Activated CD8-positive, alpha-beta memory T cell treated with anti-CD3 and anti-CD28 coated beads for 24 hours (primary cell): ENCODE measurements at places on chromosomes 1 and 21.

DNA sequence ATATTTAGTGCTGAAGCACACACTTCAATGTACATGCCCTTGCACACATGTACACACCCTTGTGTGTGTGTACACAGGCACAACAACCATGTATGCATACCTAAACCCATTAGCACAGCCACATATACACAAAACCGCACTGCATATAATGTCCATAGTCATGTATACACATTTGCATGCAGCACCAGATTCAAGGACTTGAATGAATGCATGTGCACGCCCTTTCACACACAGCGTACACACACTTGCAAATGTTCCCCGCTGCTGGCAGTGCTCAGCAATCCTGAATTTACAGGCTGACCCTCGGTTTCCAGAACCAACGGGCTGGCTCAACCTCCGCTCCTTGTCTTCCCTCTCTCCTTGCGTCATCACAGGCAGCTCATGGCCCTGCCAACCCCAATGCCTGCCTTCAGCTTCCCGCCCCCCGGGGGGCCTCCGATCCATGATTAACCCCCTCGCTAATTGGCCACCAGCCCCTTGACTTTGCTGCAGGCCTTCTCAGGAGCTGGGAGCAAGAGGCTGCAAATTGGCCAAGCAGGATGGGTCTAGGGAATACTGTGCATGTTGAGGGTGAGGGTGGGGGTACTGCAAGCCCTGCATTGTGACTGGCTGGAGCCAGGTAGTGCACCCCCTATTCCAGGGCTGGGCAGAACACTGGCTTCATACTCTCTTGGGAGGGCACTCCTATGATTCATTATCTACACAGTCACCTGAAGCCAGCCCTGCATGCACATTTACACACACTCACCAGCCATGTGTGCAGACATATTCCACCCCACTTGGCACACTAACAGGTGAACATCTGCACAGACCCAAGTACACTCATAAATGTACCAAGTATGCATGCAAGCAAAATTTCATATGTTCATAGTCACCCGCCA lies 7.9 kb downstream of the GPR3 start:
- DNase-seq, result no peak

DNA sequence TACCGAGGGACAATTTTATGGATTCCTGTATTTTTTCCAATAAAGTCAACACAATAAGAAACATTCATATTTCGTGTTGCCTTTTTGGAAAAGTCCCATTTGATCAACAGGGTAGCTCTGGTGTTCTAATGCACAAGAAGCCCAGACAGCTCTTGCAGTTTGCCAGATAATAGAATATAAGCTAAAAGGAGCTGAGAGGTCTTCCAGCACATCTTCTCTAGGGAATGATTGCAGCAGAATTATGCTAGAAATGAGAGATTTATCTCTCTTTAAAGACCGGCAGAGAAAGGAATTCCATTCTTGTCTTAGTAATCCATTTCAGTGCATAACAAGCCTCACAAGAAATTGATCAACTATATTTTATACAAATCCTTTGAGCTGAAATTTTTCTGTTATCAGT lies 25.0 kb upstream of the DDX59 start:
- no peak for DNase-seq

DNA sequence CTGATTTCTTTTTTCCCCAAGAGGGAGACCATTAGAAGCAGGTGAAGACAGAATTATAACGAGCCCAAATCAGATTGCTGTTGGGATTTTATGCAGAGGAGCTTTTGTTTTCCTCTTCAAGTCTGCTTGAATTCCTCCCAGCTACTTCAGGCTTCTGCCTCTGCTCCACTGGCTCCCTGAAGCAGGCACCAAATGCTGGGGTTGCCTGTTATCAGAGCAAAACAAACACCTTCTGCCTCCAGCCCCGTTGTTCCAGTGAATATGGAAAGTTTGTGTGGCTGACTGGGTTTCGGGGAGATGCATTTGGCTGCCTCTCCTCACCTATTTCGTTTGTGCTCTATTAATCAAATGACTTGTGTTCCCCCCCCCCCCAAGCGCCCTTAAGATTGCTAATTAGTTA lies 209.2 kb downstream of the URB2 start:
- DNase-seq, result no peak

GRCh38 chr1:187928288-187928687 lies 1099.5 kb downstream of the PLA2G4A start:
- DNase-seq, result no peak

- DNase-seq, result no peak
Observed at GRCh38 chr1:163922743-163923201, 601.0 kb downstream of the NUF2 start.

DNA sequence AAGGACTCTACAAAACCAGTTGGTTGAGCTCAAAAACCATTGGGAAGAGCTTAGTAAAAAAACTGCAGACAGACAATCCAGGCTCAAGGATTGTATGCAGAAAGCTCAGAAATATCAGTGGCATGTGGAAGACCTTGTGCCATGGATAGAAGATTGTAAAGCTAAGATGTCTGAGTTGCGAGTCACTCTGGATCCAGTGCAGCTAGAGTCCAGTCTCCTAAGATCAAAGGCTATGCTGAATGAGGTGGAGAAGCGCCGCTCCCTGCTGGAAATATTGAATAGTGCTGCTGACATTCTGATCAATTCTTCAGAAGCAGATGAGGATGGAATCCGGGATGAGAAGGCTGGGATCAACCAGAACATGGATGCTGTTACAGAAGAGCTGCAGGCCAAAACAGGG lies 104.0 kb upstream of the BMP8A start:
- no peak for DNase-seq

GRCh38 chr21:42835211-42835610 lies 44.1 kb downstream of the WDR4 start:
- peak; percentile 55 for DNase-seq

- peak; percentile 62 for DNase-seq
Observed at GRCh38 chr1:226223157-226223785, at the start of gene MIXL1. Gene MIXL1, plus strand, starts transcription at chr1:226223664. Its CDS starts 18 bp downstream, at chr1:226223682.

- DNase-seq, result no peak
Observed at GRCh38 chr1:171780583-171781175, 781 bp upstream of the METTL13 start.

DNA sequence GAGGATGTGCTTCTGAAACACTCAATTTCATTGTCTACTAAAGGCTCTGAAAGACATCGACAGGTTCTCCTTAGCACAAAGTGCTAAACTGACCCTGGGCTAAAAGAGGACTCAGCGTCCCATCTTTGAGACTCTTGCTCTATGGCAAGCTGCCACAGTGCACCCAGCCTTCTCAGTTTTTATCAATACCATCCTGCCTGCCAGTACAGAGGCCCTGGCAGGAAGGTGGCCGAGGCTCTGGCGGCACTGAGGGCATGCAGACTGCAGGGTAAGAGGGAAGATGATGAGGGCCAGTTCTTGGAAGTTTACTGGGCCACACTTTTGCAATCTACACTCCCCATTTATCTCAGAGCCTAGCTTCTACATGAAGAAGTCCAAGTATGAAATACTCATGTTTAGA lies 5.3 kb downstream of the OLFML2B start:
- no peak for DNase-seq

GRCh38 chr1:5933050-5933449 lies 59.2 kb downstream of the NPHP4 start:
- DNase-seq, result no peak

DNA sequence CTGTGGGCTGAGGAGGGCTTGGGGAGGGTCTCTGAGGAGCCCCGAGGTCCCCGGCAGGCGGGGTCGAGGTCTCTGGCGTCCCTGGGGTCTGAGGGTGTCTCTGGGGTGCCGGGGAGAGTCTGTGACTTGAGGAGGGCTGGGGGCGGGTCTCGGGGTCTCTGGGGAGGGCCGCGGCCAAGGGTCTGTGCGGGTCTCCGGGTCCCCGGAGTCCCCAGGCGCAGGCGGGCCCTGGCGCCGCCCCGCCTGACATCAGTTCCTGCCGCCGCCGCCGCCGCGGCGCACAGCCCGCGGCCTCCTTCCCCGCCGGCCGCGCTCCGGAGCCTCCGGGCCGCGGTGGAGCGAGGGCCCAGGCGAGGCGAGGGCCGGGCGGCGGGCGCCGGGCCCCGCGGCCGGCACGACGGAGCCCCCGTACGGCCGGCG lies at the start of gene PLEKHM2:
TSS of gene PLEKHM2 (plus strand) at position 279 of the 420 bp plus-strand sequence. CDS start 239 bp downstream, outside the sequence.
- peak; percentile 76 for DNase-seq

- DNase-seq, result no peak
Observed at GRCh38 chr1:226688056-226688748, 50.9 kb downstream of the ITPKB start.

DNA sequence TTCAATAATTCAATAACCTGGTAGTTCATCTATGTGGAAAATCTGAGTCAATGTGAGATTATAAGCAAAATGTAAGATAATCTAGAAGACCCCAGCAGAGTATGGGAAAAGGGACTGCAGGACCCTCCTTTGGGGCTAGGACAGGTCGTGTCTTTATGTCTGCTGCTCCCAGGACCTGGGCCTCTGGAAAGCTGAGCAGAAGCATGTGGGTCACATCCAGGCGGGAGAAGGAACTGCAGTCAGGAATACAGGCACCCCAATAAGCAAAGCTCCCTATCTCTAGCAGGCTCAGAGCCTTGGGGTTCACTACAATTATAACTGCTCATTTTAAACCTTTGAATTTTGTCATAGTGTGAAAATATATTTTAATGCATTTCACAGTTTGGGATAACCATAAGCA lies 73.9 kb upstream of the MCOLN3 start:
- no peak for DNase-seq

DNA sequence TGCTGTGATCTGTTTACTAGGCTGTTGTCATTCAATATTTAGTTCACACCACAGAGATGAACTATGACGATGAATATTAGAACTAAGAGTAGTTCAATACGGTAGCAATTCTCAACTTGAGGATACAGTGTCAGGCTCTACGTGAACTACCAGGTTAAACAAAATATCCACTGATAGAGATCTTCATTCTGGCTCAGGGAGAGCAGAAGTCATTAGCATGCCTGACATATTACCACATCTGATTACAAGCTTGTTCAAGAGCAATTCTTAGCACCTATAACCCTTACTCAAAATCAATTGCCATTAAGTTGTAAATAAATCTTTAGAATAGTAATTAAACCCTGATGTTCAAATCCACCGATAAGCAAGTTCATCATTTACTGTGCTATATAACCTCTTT lies 207.2 kb downstream of the CHRM3 start:
- no peak for DNase-seq

DNA sequence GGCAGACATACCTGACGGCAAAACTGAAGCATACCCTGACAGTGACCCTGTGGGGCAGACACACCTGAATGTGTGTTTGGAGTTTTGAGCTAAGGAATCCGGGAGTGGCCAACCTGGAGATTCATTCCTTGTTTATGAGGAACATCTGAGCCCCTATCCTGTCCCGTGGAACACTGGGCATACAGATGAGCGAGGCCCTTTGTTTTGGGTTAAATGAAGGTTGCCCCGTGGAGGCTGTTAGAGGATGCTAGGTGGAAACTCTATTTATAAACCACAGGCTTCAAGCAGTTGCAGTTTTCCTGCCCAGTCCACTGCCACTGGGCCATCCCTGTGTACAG lies 18.1 kb downstream of the GALNT2 start:
- DNase-seq, result peak; percentile 55

DNA sequence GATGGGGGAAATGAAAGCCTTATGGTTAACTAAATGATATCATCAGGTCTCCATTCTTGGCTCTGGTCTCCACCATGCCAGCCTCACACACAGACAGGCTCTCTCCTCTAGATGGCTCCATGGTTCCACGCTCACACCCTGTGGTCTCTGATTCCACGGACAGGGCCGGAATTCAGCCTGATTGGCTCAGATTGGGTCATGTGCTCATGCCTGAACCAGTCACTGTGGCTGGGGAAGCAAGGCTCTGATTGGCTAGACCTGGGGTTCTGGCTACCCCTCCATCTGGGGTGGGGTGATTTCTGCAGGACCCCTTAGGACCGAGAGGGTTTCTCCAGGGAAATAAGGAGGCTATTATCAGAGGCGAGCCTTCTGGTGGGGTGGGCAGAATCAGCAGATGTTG lies 277.0 kb downstream of the PTPRU start:
- no peak for DNase-seq

GRCh38 chr1:16167331-16168143 lies 11.7 kb upstream of the EPHA2 start:
- peak; percentile 82 for DNase-seq

DNA sequence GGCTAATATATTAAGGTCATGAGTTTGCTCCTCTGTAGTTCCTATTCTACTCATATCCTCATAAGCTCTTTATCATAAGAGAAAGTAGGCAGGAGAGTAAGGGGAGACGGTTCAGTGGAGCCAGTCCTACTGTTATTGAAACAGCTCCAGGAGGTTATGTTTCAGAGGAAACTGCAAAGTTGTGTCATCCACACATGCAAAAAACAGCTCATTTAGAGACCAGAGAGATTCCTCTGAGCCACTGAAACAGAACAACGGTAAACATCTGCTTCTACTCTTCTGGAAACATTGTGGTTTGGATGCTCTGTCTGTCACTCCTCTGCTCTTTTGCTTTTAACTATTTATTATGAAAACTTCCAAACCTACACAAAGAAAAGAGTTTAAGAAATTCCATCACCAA lies 66.3 kb upstream of the PPP2R5A start:
- no peak for DNase-seq

DNA sequence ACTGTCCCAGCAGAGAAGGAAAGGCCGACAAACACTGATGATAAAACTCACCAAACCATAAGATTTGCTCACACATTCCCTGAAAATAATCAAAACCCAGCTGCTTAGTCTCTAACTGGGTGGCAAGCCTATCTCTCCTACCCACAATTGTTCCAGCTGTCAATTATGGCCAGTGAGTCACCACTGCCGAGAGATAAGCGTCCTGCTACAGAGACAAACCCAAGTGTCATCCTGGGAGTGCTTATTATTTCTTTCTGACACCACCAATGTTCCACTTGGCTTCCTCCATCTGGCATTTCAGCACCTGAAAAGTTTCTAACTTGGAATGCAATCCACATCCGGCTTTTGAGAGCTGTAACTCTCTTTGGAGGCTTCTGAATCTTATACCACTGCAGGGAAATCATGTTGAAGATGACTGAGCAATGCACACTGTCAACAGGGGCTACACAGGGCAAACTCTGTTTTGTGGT lies 51.5 kb upstream of the VAV3 start:
- DNase-seq, result no peak

- no peak for DNase-seq
Observed at GRCh38 chr1:181113059-181113641, 24.6 kb downstream of the IER5 start.
